ENCODE measurements at places on chromosomes 7 and 10.

DNA sequence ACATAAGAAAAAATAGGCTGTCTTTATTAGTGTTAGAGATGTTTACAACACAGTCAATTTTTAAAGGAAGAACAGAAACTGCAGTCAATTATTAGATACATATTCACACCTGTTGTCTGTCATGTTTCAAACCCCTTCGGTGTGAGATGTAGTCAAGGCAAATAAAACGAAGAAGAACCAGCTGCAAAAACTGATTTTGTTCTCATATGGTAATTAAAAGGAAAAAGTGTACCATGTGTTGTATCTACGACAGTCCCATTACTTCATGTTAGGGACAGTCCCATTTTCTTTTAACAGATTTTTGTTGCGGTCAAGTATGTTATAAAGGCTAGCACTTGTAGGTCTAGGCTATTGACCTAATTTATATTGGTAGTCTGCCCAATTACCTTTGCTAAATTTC lies 149.4 kb downstream of the LRRN3 start:
- DNase-seq, result no peak

- no peak for DNase-seq
Measured at GRCh38 chr10:118522791-118523498, 72.5 kb downstream of the PRLHR start.

DNA sequence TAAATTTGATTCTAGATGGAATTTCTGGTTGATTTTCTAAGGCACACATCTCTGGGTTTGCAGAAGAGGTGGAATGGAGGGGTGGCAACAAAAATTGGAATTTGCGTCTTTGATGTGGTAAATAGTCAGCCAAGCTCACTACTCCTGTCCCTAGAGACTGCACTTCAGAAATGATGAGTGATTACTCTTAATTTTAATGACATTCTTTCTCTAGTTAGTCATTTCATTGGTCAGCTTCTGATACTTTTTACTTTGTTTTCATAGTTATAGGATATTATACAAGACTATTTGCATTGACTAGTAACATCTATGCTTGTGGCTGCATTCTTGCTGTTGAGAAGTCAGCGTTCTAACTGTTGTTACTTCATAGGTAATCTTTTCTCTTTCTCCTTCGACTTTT lies 658.3 kb downstream of the SUGCT start:
- DNase-seq, result no peak

GRCh38 chr7:42385912-42386311 lies 148.9 kb upstream of the GLI3 start:
- no peak for DNase-seq

- no peak for DNase-seq
Measured at GRCh38 chr7:99210265-99210970, 2.5 kb upstream of the KPNA7 start.

GRCh38 chr10:80896076-80896475 lies 358.4 kb downstream of the SH2D4B start:
- no peak for DNase-seq

DNA sequence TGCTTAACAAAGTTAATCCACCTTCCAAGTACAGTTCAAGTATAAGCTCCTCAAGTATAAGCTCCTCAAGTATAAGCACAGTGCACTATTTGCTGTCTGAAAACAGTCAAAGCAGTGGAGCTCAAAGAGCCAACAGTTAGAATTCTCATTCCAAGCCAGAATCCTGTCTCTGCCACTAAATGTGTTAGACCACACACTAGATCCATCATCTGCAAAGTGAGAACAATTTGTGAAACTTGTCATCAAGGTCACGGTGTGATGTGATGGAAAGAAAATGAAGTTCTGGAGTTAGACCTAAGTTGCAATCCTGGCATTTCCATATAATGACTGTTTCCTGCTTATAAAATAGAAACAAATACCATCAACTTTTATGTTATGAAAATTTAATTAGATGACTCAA lies 602.5 kb downstream of the TNS3 start:
- no peak for DNase-seq

DNA sequence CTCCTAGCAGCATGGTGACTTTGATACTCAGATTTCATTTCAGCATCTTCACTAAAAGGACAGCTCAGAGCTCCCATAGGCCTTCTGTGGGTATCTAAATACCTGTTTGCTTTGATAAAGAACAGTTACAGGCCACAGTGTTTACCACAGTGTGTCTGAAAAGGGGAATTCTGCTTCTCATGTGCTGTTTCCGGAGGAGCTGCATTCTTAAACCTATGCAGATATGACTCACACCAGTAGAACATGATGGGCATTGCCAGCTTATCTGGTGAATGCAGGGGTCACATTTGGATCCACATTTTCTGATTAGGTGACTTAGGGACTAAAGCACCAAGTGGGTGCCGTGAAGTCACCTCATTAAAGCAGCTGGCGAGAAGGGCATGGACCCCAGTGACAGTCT lies 52.6 kb downstream of the TRRAP start:
- DNase-seq, result no peak

GRCh38 chr7:1008733-1009363 lies 25.9 kb downstream of the CYP2W1 start:
- DNase-seq, result no peak

DNA sequence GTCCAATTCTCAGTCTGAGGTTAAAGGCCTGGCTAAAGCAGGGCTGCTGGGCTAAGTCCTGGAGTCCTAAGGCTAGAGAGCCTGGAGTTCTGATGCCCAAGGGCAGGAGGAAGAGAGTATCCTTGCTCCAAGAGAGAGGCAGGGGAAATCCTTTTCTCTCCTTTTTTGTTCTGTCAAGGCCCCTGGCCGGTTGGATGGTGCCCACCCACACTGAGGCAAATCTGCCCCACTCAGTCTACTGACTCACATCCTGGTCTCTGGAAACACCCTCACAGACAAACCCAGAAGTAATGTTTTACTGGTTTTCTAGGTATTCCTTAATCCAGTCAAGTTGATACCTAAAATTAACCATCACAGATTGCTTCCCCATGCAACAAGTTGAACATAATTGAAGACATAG lies 23.0 kb downstream of the ZNF518A start:
- no peak for DNase-seq

GRCh38 chr10:36281831-36282331 lies 639.8 kb upstream of the FZD8 start:
- no peak for DNase-seq

- DNase-seq, result no peak
Measured at GRCh38 chr10:116132780-116133399, 140.1 kb downstream of the GFRA1 start.

DNA sequence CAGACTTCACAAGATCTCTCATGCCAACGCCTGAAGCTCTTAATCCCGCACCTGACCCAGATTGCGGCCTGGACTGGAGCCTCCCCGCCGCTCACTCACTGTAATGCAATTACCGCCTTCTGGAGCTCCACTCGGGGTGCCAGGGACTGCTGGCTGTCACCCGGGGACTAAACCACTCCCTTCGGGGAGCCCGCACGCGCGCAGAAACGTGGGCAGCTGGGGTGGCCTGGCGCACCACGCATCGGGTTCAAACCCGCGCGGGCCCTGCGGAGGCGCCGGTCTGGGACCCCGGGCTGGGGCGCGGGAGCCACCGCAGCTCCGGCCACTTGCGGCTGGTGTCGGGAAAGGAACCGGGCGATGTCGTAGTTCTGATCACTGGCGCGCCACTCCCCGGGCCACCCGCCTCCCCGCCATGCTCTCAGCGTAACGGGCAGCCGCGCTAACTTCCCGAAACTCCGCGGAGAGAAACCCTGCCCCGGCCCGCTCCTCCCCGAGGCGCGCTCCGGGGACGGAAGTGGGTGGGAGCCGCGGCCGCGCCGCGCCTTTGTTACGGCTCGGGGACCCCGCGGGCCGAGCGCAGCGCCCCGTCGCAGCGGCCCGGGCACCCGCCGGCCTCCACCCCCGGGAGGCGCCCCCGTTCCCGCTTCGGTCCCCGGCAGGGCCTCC lies 100.3 kb upstream of the SVIL start:
- no peak for DNase-seq

GRCh38 chr7:37429435-37429791 lies 19.3 kb downstream of the ELMO1 start:
- no peak for DNase-seq

DNA sequence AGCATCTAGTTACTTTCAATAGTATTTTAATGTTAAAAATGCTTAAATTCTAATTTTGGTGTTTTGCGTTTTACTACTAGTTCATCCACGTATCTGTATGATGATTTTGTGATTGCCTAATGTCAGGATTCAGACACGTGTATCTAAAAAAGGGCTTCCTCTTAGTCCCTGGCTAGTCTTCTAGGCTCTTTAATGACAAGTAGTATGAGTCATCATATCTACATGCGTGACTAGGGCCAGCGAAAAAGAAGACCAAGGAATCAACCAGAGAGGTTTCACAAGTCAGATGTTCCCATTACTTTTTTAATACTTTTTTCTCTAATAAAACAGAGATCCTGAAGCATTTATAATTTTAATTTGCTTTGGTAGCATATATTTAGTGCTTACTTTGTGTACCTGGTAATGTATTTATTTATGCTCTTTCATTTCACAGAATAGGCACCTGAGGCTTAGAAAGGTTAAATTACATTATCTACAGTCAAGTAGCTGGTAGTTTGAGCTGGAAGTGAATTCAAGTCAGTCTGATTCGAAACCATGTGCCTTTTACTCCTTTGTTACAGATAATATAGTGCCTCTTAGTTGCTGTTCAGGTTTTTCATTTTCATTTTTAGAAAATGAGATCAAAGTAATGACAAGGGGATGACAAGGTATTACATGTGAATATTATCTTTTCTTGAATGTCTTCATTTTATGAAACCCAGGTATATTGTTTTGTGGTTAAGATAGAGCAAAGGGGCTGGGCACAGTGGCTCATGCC lies 140.3 kb downstream of the FOXP2 start:
- no peak for DNase-seq

DNA sequence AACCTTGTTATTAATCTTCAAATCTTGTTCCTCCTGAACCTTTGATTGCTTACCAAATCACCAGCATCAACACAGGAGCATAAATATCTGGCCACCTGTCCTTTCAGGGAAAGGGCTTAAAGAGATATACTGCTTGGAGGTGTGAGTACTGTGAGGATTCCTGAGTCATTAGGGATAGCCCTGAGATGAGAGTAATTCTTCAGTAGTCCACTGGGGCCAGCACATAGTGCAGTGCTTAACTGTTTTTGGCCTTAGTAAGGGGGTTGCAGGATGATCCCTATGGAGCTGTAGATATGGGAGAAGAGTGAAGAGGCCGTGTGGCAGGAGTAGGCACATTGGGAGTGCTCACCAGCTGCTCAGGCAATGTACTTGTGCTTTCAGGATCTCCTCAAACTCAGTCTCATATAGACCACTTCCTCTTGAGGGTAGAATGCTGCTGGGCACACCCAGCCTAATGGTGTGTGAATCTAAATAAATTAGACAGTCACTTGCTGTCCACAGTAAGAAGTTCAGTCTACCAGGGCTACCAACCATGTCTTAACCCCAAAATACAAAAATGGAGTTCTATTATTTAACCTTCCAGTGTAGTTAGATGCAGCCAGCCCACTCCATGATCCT lies 26.5 kb upstream of the GPR141 start:
- no peak for DNase-seq

DNA sequence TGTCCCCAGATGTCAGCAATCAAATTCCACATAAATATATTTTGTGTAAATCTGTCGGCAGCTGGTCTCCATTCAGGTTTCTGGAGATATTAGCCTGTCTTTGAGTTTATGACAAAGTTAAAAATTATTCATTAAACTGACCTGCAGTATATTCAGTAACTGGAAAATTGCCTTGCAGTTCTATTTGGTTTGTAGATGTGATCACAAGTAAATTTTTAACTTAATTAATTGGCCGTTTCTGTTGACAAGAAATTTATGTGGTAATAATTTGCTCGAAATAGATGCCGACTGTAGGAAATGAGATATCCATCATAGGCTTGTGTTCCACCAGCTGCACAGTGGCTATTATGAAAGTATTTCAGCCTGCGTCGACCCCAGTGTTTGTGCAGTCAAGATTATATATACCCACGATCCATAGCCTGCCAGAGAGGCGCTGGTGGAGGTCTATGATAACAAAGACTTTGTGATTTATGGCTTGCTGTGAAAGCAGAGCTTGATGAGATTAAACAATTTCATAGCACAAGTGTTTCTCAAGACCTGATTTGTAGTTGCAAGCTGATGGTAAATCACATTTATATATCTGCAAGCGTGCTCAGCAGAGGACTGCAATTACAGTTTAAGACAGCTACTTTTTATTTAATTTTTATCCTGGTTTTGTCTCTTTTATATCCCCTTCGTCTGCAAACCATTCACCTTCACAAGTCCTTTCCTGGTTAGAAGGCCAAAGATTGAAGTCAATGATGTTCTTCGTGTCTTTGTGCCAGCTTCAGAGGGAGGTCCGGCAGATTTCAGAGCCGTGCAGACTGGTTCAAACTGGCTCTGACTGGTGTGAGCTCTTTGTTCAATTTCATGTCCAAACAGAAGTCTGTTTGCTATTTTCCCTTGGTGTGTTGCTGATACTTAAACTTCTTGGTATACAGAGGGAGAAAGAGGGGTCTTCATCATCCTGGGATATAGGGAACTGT lies 850.9 kb downstream of the LRMDA start:
- no peak for DNase-seq

DNA sequence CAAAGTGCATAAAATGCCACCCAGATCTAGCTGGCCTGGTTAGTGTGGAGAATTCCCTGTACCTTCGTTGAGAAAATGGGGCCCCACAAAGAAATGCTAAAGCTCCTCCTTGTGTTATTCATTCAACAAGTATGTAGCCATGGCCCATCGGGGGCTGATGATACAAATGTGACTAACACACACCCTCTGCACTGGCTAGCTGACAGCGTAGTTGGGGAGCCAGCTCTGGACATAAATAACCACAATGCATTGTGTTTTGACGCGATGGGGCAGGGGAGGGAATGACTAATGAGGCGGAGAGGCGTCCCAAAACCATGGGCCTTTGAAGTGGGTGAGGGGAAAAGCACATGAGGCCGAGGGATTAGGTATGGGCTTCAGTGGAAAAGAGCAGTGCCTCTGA lies 28.2 kb upstream of the ASL start:
- DNase-seq, result peak; percentile 44

DNA sequence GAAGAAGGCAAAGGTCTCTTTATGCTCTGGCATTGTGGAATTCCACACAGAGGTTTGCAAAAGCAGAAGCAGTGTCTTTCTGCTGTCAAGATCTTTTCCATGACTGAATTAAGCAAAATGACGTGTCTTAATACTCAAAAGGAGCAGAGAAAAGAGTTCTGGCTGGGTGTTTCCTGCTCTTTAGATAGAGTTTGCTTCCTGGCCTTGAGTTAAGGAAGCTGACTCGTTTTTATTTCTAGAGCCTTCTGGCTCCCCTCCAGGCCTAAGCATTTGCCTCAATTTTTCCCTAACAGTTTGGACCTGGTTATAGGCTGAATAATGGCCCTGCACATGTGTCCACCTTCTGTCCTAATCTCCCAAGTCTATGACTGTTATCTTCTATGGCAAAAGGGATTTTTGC lies 21.6 kb downstream of the TAS2R41 start:
- DNase-seq, result no peak

DNA sequence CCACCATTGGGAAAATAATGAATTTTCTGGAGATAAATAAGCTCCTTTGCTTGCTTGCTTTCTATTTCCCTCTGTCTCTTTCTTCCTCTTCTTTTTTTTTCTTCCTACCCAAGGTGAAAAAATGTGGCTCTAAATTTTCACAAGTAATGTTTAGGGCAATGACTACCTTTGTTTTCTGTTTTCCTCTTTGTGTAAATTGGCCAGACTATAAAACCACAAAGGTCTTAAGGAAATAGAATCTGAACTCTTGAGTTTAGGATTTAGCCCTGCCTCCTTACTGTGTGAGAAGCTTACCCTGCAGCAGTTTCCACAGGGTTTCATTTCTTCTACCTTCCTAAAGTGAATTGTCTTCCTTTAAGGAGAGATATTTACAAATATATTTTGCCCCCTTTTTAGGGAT lies 330.4 kb downstream of the ARL4A start:
- no peak for DNase-seq

- no peak for DNase-seq
Measured at GRCh38 chr7:26686448-26686981, 177.9 kb downstream of the SKAP2 start.

GRCh38 chr10:57593983-57594573 lies 673.6 kb downstream of the IPMK start:
- no peak for DNase-seq

Data from AG09319 (cell line).